ENCODE measurements at places on chromosomes 11 and 22. TPM values are rescaled to one million over a fixed set of nuclear protein-coding genes. Genes with fewer than 3 reads are reported as not detected.

POTEH gene
- not detected for total RNA-seq

CLDN5 gene
- total RNA-seq: 0.38 TPM

ARHGAP8 gene
- 15.0 TPM for total RNA-seq

OR5M3 gene
- total RNA-seq: not detected

ANO9 gene
- 7.4 TPM for total RNA-seq

MMP8 gene
- total RNA-seq: not detected

C11orf21 gene
- not detected for total RNA-seq

CTNND1 gene
- total RNA-seq: 131 TPM

EFEMP2 gene
- total RNA-seq: 2.9 TPM

MAJIN gene
- total RNA-seq: not detected

DNA sequence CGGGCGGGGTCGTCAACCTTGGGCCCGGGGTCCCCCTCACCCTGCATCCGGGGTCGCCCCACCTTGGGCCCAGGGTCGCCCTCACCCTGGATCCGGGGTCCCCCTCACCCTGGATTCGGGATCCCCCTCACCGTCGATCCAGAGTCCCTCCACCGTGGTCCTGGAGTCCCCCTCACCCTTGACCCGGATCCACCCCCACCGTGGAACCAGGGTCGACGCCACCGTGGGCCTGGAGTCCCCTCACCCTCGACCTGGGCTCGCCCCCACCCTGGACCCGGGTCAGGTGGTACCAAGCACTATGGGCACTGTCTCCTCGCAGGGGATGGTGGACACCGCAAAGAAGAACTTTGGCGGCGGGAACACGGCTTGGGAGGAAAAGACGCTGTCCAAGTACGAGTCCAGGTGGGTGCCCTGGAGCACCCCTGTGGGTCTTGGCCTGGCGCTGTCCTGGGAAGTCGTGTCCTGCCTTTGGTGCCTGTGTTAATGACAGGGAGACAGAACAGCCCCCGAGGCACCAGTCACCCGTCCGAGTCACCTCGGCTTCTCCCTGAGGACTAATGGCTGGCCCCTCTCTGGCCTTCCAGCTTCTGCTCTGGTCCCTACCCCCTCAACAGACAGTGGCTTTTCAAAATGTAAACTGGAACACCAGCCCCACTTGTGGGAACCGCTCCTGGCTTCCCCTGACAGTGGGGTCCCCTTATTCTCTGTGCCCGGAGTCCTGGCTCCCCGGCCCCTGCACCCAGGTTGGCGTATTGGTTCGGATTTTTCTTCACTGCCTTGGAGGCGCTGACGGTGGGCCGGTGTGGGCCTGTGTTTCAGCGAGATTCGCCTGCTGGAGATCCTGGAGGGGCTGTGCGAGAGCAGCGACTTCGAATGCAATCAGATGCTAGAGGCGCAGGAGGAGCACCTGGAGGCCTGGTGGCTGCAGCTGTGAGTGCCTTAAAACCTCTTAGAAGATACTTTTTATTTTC is 762 bp downstream of the CRELD2 start:
- no peak for DNase-seq

DNA sequence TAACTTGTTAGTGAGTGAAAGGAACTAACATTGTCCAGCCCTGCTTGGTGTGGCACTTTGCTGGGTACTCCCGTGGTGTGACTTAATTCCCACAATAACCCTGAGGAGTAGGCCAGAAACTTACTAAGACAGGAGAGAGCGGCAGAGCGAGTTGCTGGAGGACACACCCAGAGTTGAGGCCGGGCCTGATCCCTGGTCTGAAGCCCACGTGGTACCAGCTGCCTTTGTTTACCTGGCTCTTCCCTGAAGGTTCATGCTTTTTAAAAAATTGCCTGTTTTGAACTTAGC is 594 bp downstream of the MPST start:
- peak; percentile 53 for DNase-seq

DNA sequence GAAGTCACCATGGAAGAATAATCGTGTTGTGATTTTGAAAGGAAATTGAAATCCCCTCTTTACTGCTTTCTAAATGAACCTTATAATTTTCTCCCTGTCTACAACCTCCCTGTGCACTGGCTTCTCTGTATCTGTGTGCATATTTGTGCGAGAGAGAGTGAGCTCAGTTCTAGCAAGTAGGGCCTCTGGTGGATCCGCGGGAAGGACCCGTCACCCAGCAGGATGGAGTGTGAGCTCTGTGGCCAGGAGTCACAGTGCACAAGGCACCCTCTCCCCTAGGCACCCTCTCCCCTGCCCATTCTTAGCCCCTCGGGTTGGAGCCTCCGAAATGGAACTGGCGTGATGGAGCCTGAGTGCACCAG is 109.0 kb downstream of the TRIM29 start:
- DNase-seq: no peak

DNA sequence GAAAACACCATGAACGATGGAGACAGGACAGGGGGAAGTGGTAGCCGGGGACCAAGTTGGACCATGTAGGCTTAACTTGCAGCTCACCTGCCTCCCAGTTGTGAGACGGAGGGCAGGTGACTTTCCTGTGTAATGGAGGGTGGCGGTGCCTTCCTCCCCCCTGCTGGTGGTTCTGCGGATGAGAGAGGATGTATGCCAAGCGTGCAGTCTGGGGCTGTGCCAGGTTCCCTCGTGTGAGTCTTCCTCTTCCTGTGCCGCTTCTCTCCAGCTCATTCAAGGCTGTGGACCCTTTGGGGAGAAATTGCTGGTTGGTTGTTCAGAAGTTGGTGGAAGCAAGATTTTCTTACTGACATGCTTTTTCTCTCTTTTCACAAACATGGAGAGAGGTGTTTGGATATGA is 35.1 kb downstream of the MPPED1 start:
- DNase-seq: peak; percentile 8

GRCh38 chr11:690738-691633 is 4.0 kb downstream of the DEAF1 start:
- DNase-seq: no peak

- no peak for DNase-seq
Observed at GRCh38 chr22:29060251-29060869, 1.3 kb downstream of the C22orf31 start.

DNA sequence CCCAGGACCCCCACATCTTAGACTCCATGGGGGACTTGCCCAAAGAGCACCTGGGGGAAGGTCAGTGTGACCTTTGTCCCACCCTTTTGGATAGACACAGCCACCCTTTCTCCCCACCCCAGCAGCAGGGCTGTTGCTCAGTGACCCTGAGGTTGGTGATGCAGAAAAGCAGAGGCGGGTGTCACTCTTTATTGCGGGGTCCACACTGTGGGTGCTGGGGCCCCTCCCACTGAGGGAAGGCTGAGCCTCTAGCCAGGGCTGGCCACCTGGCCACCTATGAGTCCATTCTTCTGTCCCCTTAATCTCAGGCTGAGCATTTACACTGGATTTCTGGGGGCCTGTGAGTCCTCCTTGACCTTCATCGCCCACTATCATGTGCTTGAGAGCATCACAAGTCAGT is 7.4 kb downstream of the LRRC75B start:
- no peak for DNase-seq

DNA sequence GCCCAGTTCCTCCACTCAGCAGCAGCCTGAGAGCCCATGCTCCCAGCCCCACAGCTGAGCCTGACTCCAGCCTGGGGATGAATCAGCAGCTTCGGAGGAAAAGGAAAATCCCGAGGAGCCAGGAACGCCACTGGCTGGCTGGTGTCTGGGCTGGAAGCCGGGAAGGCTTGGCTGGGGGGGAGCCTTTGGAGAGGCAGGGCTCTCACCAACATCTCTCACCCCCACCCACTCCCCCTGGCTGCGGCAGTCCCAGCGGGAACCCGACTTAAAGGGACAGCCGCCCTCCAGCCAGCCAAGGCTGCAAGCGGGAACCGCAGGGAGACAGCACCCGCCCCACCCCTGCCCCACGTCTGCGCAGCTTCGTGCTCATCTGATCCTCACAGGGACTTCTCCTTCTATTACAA is 28.4 kb downstream of the KIAA0930 start:
- peak; percentile 72 for DNase-seq

DNA sequence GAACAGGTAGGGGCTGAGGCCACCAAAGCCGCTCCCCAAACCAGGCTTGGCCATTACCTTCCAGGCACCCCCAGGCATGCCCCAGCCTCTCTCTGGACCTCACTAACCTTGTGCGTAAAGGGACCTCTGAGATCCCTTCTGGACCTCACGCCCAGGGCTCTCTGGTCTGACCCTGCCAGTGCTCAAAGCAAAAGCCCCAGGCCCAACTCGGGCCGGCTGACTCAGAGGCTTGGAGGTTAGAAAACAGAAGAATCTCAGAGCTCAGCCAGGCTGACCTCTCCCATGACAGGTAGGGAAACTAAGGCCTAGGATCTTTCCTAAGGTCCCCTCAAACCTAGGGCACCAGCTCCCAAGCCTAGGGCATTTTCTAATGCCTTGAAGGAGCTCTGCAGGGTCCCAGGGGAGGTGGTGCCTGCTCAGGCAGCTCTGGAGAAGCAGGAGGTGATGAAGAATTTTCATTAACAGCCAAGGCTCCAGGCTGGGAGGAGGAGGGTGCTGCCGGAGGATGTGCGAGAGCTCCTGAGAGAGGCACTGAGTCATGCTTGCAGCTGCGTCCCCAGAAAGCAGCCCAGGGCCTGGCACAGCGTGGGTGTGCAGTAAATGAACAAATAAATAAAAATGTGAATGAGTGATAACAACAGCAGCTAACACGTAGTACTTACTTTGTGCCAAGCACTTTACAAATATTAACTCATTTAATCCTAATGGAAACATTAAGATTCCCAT is 25.6 kb downstream of the ARRB1 start:
- peak; percentile 97 for DNase-seq

DNA sequence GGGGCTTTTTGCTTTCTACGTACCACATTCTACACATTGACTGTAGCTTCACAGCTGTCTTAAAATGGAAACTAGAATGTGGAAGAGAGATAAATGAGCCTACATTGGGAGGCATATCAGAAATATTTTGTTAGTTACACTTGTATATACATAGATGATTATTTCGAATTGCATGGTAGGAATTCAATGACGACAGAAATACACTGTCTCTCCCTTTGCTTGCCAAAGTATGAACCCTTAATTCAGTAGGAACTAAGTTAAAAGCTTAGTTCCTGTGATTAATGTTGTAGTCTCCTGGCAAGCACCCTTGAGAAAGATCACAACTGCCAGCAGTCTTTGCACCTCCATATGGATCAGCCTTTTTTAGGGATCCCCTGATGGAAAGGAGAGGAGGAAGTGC is 10.1 kb downstream of the C11orf87 start:
- no peak for DNase-seq

DNA sequence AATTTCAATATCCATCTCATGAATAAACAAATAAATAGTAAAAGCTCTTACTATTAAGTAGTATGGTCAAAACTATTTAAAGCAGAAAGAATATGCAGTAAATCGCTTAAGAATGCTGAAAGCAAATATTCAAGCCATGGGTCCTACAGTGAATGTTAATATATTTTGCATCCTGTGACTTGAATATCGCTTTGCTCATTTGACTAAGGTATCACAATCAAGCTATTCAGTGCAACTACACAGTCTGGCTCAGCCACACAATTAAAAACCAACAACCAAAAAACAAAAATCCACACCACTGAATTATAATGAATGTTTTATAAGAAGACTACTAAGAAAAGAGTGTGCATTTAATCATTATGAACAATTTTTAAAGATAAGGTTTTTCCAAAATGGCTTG is 45.3 kb downstream of the RAB6A start:
- DNase-seq: no peak

DNA sequence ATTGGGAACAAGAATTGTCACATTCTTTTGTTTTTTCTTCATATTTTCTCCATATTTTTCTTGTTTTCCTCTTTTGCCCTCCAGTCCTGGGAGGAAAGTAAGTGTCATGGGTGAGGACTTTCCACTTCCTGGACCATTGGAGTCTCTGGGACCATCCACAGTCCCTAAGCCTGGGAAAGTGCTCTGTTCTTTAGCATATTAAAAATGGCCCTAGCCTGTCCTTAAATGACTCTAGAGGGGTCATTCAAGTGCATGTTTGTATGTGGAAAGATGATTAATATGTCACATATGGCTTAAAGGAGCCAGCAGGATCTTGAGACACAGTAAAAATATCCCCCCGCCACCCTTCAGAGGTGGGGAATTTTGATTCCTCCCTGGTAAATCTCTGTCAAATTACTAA is 20.1 kb upstream of the SCGB1D1 start:
- DNase-seq: no peak

GRCh38 chr11:33248416-33248971 is 8.7 kb upstream of the HIPK3 start:
- DNase-seq: peak; percentile 79

- DNase-seq: no peak
Observed at GRCh38 chr22:42772647-42773046, 52.0 kb upstream of the A4GALT start.

DNA sequence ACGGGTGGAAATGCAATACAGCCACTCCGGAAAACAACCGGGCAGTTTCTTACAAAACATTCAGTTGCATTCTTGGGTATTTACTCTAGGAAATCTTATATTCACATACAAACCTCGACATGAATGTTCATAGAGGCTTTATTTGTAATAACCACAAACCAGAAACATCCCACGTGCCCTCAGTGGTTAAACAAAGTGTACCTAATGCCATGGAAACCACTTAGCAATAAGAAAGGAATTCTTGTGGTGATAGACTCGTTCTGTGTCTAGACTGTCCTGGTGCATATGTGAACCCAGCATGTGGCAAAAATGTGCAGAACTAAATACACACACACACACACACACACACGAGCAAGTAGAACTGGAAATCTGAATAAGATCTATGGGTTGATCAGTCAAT is 1073.3 kb downstream of the TBC1D22A start:
- peak; percentile 74 for DNase-seq

GRCh38 chr11:96306600-96306932 is 36.4 kb downstream of the MAML2 start:
- DNase-seq: no peak

GRCh38 chr11:126840975-126841374 is 159.6 kb downstream of the KIRREL3 start:
- DNase-seq: no peak

- DNase-seq: peak; percentile 89
Observed at GRCh38 chr11:103395612-103396011, 286.4 kb downstream of the DYNC2H1 start.

DNA sequence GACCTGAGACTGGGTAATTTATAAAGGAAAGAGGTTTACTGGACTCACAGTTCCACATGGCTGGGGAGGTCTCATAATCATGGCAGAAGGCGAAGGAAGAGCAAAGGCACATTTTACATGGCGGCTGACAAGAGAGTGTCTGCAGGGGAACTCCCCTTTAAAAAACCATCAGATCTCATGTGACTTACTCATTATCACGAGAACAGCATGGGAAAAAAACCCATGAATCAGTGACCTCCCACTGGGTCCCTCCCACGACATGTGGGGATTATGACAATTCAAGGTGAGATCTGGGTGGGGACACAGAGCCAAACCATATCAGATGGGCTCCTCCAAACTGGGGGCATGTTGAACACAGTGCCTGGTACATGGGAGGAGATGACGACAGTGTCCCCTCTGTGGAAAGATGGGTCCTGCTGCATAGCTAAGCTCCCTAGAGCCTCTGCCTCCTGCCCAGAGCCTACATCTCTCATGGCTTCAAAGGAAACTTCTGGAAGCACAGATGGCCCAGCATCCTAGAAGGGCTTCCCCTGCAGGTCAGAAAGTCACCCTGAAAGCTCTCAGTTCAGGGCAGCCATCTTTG is 46.1 kb downstream of the MYEOV start:
- no peak for DNase-seq

- no peak for DNase-seq
Observed at GRCh38 chr11:123235117-123235655, 40.1 kb upstream of the CLMP start.
